ENCODE measurements at places on chromosomes 11 and 22. TPM values are rescaled to one million over a fixed set of nuclear protein-coding genes. Genes with fewer than 3 reads are reported as not detected.

Gene BARX2
- not detected for total RNA-seq

DNA sequence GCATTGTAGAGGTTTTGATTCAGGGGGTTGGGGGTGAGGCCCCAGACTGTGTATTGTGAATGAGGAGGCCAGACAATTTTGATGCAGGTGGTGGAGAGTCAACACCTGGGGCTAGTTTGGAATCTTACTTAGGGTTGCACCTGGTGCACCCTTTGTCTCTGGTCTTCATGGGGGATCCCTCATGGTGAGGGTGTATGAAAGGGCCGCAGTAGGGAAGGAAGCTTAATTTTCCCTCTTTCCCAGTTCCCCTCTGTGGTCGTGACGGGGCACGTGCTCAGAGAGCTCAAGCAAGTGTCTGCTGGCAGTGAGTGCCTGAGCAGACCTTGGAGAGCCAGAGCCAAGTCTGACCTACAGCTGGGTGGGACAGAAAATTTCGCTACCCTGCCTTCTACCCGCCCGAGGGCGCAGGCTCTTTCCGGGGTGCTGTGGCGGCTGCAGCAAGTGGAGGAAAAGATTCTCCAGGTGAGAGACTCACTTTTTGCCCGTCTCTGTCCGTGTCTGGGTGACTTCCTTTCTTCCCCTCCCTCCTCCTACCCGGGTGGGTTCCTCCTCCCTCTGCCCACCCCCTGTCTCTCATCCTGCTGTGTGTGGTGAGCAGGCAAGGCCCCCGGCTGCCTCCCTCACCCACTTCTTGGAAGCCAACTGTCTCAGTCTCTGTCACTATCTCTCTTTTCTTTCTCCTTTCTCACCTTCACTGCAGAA, 131.7 kb downstream of the MICAL2 start:
- no peak overlapping the region for H3K4me3 ChIP-seq
- H3K4me1 ChIP-seq, result no peaks in the 10 kb centered on the region

- peaks cover 14% of the 10 kb centered on the region for H3K4me1 ChIP-seq
- H3K27me3 ChIP-seq, result no peaks in the 10 kb centered on the region
- H3K4me3 ChIP-seq, result no peak overlapping the region
- no peak overlapping the region for H3K27ac ChIP-seq
Observed at GRCh38 chr11:34977089-34977912, 60.9 kb downstream of the PDHX start.

GRCh38 chr11:120270386-120270785, 30.4 kb downstream of the POU2F3 start:
- H3K27ac ChIP-seq, result no peak overlapping the region
- DNase-seq, result no peak
- H3K36me3 ChIP-seq, result no peaks in the 10 kb centered on the region
- peaks cover 17% of the 10 kb centered on the region for H3K27me3 ChIP-seq
- H3K4me1 ChIP-seq, result peaks cover 3% of the 10 kb centered on the region
- no peak overlapping the region for H3K4me3 ChIP-seq

GRCh38 chr11:17544181-17544622, at the start of gene USH1C:
Gene USH1C, minus strand, starts transcription at chr11:17544416. Its CDS starts 109 bp downstream, at chr11:17544307.
- H3K4me1 ChIP-seq, result peaks cover 7% of the 10 kb centered on the region
- H3K27ac ChIP-seq, result no peak within 1 kb of the TSS
- H3K27me3 ChIP-seq, result peaks cover 45% of the 10 kb centered on the region
- H3K36me3 ChIP-seq, result no peaks in the 10 kb centered on the region
- no peak within 1 kb of the TSS for H3K4me3 ChIP-seq
- DNase-seq, result peak; percentile 31

Gene SPON1
- total RNA-seq, result 13.2 TPM

GRCh38 chr11:76382209-76382608, 1.1 kb downstream of the GVQW3 start:
- no peak for DNase-seq
- peaks cover 11% of the 10 kb centered on the region for H3K36me3 ChIP-seq
- peaks cover 59% of the 10 kb centered on the region for H3K4me1 ChIP-seq
- H3K27ac ChIP-seq, result no peak overlapping the region
- H3K4me3 ChIP-seq, result peak overlapping the region; percentile 89
- H3K27me3 ChIP-seq, result no peaks in the 10 kb centered on the region

GRCh38 chr22:45008186-45008681, 1.6 kb downstream of the PHF21B start:
- no peak overlapping the region for H3K27ac ChIP-seq
- peaks cover 7% of the 10 kb centered on the region for H3K36me3 ChIP-seq
- peaks cover 41% of the 10 kb centered on the region for H3K4me1 ChIP-seq
- peak overlapping the region; percentile 88 for H3K4me3 ChIP-seq
- peaks cover 3% of the 10 kb centered on the region for H3K27me3 ChIP-seq
- DNase-seq, result peak; percentile 41

GRCh38 chr22:46779023-46779422, 16.6 kb downstream of the TBC1D22A start:
- H3K27me3 ChIP-seq, result no peaks in the 10 kb centered on the region
- H3K36me3 ChIP-seq, result no peaks in the 10 kb centered on the region
- DNase-seq, result no peak
- no peak overlapping the region for H3K27ac ChIP-seq
- H3K4me3 ChIP-seq, result no peak overlapping the region

Gene PKP3
- total RNA-seq, result 0.42 TPM

GRCh38 chr22:37279331-37280181, 2.8 kb upstream of the CYTH4 start:
- no peak for DNase-seq
- H3K27me3 ChIP-seq, result peaks cover 15% of the 10 kb centered on the region
- no peak overlapping the region for H3K4me3 ChIP-seq
- no peak overlapping the region for H3K27ac ChIP-seq

DNA sequence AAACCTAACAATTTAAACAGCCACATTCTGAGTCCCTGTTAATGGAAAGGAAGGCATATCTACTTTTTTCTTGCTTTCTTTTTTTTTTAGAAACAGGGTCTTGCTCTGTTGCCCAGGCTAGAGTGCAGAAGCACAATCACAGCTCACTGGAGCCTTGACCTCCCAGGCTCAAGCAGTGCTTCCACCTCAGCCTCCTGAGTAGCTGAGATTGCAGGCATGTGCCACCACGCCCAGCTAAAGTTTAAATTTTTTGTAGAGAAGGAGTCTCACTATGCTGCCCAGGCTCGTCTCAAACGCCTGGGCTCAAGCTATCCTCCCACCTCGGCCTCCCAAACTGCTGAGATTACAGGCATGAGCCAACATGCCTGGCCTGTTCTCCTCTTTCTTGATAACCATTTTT, 25.4 kb downstream of the ARFGAP3 start:
- no peak overlapping the region for H3K27ac ChIP-seq
- H3K27me3 ChIP-seq, result no peaks in the 10 kb centered on the region
- H3K36me3 ChIP-seq, result peaks cover 10% of the 10 kb centered on the region
- H3K4me1 ChIP-seq, result no peaks in the 10 kb centered on the region
- H3K4me3 ChIP-seq, result no peak overlapping the region

DNA sequence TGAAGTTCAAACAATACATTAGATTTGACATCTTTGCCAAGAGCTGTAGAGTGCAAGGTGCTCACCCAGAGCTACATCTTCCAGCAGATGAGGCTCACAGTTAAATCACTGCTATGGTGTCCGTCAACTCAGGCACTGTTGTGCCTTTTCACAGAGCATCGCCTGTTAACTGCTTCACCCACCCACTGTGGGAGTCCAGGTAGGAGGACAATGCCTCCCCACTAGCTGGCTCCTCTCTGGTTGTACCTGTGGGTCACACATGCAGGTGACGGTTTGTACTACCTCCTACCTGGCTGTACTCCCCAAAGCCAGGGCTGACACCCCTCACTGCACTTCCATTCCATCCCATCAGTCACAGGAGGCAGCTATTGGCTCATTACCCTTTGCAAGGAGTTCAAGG, 84.6 kb upstream of the TOP3B start:
- H3K27ac ChIP-seq, result no peak overlapping the region
- no peaks in the 10 kb centered on the region for H3K36me3 ChIP-seq
- DNase-seq, result no peak
- peaks cover 73% of the 10 kb centered on the region for H3K27me3 ChIP-seq

DNA sequence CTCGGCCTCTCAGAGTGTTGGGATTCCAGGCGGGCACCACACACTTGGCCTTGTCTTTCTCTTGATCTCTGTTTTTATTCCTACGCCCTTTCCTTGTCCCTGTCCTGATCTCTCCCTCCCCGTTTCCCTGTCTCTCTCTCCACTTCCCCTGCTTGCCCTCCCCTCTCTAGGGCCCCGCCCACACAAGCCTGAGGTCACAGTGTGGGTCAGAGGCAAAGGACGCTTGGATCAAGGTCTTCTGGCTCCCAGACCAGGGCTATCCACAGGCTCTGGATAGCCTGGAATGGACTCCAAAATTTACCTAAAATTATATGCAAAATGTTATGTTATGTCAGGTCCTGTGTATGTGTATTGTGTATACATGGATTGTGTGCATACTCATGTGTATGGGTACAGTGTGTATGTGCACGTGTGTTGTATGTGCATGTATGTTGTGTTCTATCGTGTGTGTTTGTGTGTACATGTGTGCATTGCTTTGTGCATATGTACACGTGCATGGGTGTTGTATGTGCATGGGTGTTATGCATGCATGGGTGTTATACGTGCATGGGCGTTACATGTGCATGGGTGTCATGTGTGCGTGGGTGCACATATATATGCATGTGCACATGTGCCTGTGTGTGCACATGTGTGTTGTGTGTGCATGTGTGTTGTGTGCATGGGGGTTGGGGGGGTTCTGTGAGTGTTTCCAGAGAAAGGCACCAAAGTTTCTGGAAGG, 38.3 kb downstream of the TP53I11 start:
- H3K36me3 ChIP-seq, result no peaks in the 10 kb centered on the region
- H3K4me3 ChIP-seq, result peak overlapping the region; percentile 34
- H3K27ac ChIP-seq, result peak overlapping the region; percentile 93
- H3K27me3 ChIP-seq, result no peaks in the 10 kb centered on the region
- DNase-seq, result peak; percentile 29

Gene RAC2
- total RNA-seq, result not detected

DNA sequence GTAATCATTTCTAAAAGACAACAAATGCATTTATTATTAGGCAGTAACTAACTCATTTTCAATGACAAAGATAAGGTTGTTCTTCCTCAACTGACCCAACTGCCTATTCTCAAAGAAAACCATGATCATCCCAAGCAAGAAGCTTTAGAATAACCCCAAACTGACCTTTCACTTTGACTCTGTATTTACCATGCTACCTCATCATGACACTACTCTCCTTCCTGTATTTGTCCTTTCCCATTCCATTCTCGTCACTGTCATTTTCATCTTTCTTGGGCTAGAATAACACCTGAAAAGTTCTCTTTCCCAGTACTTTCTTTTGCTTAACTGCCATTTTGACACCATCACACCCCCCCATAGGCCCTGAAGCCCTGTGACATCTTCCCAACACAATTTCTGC, 48.3 kb downstream of the TCF20 start:
- no peak overlapping the region for H3K27ac ChIP-seq
- no peaks in the 10 kb centered on the region for H3K27me3 ChIP-seq
- H3K4me1 ChIP-seq, result peaks cover 22% of the 10 kb centered on the region
- no peaks in the 10 kb centered on the region for H3K36me3 ChIP-seq
- DNase-seq, result no peak

DNA sequence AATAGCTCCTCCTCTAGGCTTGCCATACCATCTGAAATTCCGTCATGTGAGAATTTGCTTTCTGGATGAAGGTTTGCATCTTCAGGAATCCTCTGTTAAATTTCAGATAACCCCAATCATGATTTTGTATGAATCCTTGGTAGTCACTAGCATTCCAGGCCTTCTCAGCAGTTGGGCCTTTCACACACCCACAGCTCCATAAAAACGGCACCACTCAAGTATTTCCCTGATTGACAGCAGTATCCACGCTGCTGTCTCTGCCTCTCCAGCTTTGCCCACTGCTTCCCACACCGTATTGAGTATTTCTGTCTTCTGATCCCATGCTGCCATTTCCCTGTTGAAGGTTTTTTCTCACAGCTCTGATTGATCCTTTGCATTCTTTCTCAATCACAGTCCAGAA, 208.7 kb upstream of the NCAM1 start:
- H3K4me1 ChIP-seq, result peaks cover 64% of the 10 kb centered on the region
- H3K36me3 ChIP-seq, result no peaks in the 10 kb centered on the region
- H3K27ac ChIP-seq, result no peak overlapping the region

DNA sequence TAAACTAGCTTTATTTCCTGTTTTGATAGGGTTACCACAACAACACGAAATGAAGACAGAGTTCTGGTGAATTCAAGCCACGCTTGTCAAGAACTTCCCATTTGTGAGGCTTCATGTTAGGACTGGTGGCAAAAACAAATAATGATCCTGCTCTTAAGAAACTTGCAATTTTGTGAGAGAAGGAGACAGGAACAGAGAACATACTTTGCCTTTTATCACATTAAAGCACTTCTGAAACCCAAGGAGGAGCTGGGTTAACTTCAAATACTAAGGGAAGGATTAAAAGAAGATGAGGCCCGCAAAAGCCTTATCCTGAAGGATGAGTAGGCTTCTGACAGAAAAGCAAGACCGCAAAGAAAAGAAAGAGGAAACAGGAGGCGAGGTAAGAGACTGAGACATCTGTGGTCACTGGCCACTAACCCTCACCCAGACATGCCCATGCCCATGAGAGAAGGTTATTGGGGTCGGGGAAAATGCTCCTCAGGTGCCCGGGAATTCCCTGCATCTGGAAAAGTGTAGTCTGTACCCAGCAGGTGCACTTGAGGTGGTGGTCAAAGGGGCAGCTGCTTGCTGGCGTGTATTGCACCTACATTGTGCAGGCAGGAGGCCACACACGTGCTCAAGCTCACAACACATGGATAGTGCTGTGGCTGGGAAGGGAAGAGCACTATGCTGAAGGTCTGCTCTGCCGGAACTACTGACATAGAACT, 50.5 kb downstream of the MAPK1 start:
- H3K27me3 ChIP-seq, result no peaks in the 10 kb centered on the region
- DNase-seq, result no peak
- peaks cover 41% of the 10 kb centered on the region for H3K4me1 ChIP-seq
- peaks cover under 1% of the 10 kb centered on the region for H3K36me3 ChIP-seq
- no peak overlapping the region for H3K4me3 ChIP-seq
- H3K27ac ChIP-seq, result no peak overlapping the region

Gene CRYBB3
- not detected for total RNA-seq

GRCh38 chr11:9041747-9042146, 37.9 kb upstream of the NRIP3 start:
- H3K4me1 ChIP-seq, result peaks cover 24% of the 10 kb centered on the region
- no peak overlapping the region for H3K4me3 ChIP-seq
- no peak for DNase-seq

- H3K36me3 ChIP-seq, result no peaks in the 10 kb centered on the region
- no peaks in the 10 kb centered on the region for H3K27me3 ChIP-seq
- H3K4me1 ChIP-seq, result peaks cover 15% of the 10 kb centered on the region
- H3K4me3 ChIP-seq, result no peak overlapping the region
- H3K27ac ChIP-seq, result no peak overlapping the region
Observed at GRCh38 chr11:16185042-16185441, 171.3 kb downstream of the SOX6 start.

- no peaks in the 10 kb centered on the region for H3K4me1 ChIP-seq
- DNase-seq, result no peak
- H3K36me3 ChIP-seq, result no peaks in the 10 kb centered on the region
- H3K27me3 ChIP-seq, result peaks cover 28% of the 10 kb centered on the region
Observed at GRCh38 chr11:59076876-59077571, 9.1 kb upstream of the GLYATL1B start.
